T follicular helper cell (primary cell): ENCODE measurements at places on chromosomes 16 and 17.

DNA sequence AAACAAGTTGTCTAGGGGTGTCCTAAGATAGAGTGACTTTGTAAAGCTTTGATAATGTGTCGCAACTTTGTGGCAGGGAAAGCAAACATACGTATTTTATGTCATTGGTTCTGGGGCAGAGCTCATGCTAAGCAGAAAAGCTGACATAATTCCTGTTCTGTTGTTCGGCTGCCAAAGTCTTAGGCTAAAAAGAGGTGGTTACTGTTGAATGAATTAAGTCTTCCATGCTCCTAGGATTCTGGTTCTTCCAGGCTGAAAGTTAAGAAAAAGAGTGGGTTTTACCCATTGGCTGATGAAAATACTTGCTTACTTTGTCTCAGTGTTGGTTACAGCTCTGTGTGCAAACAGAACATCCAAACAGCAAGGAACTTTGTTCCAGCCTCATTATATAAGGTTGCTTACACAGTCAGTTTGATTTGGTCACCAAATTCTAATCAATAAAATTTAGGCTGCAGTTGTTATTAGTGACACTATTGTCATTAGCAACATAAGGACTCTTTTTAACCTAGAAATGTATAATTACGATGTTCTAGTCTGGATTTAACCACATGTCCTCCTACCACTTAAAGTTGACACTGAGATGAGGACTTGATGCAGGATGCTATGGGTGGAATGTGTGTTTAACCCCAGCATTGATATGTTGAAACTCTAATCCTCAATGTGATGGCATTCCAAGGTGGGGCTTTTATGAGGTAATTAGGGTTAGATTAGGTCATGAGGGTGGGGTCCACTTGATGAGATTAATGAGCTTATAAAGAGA, 114.0 kb upstream of the GOT2 start:
- no peak for DNase-seq

GRCh38 chr17:58913552-58913951, 157.9 kb downstream of the PPM1E start:
- no peak for DNase-seq

GRCh38 chr16:66342294-66342900, 24.1 kb upstream of the CDH5 start:
- DNase-seq, result no peak

- DNase-seq, result no peak
Observed at GRCh38 chr17:57420734-57421717, 164.7 kb downstream of the MSI2 start.

- no peak for DNase-seq
Observed at GRCh38 chr17:59746849-59747445, 39.5 kb downstream of the VMP1 start.

- DNase-seq, result no peak
Observed at GRCh38 chr16:15777533-15778203, 79.2 kb downstream of the MYH11 start.

- no peak for DNase-seq
Observed at GRCh38 chr16:11990702-11991390, 14.3 kb downstream of the SNX29 start.

DNA sequence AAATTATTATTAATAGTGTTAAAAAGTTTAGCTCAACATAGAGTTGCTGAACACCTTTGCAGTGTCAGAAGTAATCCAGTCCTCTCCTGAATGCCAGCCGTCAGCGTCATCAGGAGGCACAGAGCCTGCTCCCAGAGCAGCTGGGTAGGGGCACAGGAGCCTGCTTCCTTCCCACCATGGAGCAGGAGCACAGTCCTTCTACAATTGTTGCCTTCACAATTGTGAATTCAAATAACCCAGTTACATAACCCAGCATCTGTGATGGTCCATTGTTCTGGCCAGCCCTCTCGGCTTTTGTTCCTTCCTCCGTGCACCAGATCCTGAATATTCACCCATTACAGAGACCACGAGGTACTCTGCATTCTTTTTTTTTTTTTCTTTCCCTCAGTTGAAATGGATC, 393.9 kb upstream of the MAF start:
- no peak for DNase-seq

DNA sequence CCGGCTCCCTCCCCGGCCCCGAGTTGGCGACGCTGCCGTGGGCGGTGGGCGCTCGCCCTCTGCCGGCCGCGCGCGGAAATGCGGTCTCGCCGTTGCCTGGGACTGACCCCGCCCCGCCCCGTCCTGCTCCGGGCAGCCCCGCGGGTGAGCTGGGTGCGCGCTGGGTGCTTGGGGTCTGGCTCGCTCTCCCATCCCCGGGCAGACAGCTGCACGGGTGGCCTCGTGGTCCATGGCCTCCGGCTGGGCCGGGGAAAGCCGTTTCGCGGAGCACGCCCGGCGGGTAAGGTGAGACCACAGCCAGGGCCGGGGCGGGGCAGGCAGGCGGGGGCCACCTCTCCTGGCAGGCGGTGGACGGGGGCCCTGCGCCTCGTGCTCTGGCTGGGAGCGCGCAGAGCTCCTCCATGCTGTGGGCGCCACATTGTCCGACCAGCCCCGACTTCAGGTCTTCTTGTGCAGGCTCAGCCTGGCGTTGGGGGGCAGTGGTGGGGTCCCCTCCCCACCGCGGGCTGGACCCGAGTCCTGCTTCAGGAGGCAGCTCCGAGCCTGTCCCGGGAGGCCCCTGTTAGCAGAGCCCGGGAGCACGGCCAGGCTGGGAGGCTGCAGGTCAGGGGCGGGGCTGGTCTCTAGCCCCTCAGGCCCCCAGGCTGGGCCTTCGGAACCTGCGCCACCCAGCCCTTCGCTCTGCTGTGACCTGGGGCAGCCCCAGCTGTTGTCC, 7.0 kb upstream of the C1QTNF8 start:
- DNase-seq, result peak; percentile 50

- DNase-seq, result no peak
Observed at GRCh38 chr17:32558326-32558955, 71.6 kb downstream of the CDK5R1 start.

- DNase-seq, result no peak
Observed at GRCh38 chr17:194828-195602, 13.6 kb upstream of the DOC2B start.

DNA sequence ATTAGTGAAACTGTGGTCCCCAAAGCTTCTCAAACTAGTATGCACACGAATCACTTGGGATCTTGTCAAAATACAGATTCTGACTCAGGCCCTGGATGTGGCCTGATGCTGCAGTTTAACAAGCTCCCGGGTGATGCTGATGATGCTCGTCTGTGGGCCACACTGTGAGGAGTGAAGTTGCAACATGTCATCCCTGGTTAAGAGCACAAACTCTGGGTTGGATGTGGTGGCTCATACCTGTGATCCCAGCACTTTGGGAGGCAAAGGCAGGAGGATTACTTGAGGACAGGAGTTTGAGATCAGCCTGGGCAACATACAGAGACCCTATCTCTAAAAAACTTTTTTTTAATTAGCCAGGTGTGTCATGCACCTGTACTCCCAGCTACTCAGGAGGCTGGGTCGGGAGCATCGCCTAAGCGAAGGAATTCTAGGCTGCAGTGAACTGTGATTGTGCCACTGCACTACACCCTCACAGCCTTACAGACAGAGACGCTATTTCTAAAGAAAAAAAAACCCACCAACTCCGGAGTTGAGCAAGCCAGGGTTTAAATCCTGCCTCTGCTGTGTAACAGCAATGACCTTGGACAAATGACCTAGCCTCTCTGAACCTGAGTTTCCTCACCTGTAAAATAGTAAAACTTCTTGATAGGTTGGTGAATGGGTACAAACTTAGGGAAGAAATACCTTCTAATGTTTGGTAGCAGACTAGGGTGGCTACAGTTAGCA, 24.4 kb upstream of the ABAT start:
- DNase-seq, result no peak

GRCh38 chr17:46984892-46985291, 5.8 kb upstream of the RPRML start:
- no peak for DNase-seq

- DNase-seq, result no peak
Observed at GRCh38 chr17:77129568-77130301, 11.0 kb upstream of the SEC14L1 start.

GRCh38 chr17:42561897-42562387, at the start of gene COASY:
TSS of gene COASY (plus strand) at chr17:42562148. CDS start at chr17:42562623, 475 bp downstream.
- DNase-seq, result peak; percentile 86

GRCh38 chr17:57284984-57285646, 28.8 kb downstream of the MSI2 start:
- no peak for DNase-seq

- no peak for DNase-seq
Observed at GRCh38 chr17:81673561-81674258, 7.2 kb downstream of the CCDC137 start.

- DNase-seq, result no peak
Observed at GRCh38 chr17:67004181-67004580, 39.7 kb downstream of the CACNG4 start.
